D721Med (cell line): ENCODE measurements at places on chromosomes 16 and 17.

DNA sequence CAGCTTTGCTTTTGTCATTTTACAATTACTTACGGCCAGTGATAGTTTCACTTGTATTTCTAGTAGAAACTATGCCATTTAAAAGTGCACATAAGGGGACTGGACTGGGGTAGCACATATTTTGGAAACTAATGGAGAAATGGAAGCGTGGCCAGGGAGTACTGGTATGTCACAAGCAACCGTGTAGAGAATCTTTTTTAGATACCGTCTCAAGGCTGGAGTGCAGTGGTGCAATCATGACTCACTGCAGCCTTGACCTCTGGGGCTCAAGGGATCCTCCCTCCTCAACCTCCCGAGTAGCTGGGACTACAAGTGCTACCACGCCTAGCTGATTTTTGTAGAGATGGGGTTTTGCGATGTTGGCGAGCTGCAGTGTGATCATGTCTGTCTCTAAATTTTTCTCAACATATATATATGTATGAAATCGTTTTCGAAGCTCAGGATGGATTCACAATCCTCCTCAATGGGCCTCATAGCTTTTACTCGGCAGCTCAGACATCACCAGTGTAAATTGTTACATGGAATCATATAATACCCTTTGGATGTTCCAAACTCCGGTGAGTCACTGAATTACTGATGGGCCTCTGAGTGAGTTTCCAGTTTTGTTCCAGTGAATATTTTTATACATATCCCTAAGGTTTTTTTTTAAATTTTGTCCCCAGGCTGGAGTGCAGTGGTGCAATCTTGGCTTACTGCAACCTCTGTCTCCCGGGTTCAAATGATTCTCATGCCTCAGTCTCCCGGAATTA lies 51.7 kb downstream of the ZNF778 start:
- DNase-seq: no peak

DNA sequence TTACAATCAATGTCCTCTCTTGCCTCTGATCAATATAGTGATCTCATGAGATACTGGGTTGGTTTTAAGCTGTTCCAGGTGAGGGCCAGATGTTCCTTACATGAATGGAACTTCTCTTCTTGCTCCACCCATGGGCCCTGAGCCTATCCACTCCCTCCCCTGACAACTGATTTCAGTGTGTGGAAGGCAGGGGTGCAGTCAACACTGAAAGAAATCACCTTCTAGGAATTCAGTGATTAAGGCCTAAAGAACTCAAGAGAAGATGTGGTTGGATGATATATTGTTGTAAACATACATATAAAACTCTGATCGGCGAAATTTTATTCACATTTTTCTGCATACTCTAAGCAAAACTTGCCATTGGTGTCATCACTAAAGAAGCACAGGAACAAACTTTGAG lies 6.7 kb upstream of the GOSR2 start:
- DNase-seq: no peak

GRCh38 chr16:17431012-17431411 lies 39.7 kb downstream of the XYLT1 start:
- no peak for DNase-seq

GRCh38 chr17:81665205-81666091 lies 957 bp downstream of the OXLD1 start:
- DNase-seq: no peak

DNA sequence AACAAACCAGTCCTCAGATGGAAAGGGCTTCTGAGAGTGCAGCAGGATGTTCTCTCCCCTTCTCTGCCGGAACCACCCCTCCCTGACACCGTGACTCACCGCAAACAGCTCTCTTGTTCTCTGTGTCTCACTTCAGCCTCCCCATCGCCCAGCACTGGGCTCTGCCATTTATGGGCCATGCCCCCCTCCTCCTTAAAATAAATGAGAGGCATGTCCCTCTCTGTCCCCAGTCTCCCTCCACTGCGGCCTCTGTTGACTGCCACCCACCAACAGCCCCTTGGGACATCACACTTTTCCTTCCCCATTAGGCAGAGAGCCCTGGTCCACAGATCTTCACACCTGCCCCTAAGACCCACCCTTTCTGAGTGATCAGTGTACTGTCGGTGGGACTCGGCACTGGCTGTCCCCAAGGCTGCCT lies 6.3 kb downstream of the CCDC102A start:
- no peak for DNase-seq

DNA sequence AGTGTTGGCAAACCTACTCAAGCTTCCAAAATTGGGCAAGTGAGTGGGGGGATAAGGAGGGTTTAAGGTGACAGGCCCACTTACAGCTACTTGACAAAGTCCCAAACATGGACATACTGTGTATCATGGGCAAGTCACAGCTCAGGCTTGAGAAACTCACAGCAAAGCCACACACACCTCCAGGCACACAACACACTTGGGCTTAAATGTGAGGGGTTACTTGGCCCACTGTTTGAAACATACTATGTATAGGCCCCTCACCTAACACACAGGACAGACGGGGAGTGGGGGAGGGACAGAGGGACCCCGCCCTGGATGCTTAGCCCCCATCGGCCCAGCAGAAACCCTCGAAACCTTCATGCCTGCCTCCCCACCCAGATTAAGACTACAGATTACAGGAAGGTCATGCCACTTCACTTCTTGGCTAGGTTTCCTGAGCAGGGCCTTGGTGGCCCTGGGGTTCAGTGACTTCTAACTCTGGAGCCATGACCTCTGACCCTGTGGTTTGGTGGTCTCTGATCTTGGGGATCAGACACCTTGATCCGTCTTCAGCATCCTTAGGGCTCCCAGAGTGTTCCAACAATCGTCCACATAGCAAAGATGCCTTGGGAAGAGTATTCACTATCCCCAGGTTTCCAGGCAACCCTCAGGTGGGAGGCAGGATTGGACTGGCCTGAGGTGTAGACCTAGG lies 2.3 kb upstream of the SAMD14 start:
- no peak for DNase-seq

DNA sequence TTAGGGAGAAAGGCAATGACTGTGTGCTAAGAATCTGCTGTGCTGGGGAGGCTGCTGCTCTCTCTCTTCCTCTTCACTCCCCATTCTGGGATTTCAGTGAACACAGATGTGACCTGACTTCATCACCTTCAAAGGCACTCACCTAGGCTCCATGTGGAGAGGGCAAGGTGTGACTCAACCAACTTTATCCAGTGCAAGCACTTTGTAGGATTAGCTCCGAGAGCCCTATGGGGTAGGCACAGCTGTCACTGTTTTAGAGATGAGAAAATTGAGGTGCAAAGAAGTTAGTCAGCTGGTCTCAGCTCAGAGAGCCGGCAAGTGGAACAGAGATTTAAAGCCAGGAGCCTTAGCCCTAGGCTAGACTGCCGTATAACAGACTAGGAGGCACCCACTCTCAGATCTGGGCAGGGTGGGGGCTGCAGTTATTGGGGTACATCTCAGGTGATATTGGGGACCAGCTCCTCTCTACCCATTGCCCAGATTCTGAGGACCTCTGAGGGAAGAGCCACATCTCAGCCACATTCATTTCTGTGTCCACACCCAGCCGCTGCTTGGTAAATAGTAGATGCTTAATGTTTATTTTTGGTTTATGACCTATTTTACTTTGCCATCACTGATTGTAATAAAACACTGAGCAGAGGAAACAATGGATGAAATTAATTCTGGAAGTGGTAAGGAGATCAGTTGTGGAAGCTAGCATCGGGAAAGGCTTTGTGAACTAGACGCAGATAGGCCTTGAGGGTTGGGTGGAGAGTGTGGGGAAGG lies 138.8 kb downstream of the CCDC182 start:
- DNase-seq: no peak

DNA sequence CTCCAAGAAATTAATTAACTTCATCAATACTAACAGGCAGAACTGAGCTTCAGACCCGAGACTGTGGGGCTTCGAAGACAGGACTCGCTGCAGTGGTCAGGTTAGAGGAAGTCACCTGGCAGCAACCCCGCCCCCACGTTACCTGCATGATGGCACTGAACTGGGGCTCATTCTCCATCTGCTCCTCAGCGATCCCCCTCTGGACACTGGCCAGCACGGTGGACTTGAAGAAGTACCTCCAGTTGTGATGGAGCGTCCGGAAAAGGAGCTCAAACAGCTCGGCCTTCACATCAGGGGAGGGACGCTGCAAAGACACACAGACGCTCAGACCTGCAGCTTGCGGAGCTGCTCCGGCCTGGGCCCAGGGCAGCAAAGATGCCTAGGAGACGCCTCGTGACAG lies 40.9 kb upstream of the GSG1L start:
- no peak for DNase-seq

DNA sequence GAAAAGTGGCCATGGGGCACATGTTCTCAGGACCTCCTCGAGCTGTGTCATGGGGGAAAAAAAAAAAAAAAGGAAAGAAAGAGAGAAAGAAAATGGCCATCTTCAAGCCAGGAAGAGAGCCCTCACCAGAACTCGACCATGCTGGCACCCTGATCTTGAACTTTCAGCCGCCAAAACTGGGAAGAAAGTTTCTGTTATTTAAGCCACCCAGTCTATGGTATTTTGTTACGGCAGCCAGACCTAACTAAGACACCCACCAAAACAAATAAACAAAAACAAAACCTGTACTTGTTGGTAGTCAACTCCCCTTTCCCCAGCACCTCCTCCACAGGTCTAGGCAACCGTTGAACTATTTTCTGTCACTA lies 26.1 kb upstream of the SLC13A2 start:
- no peak for DNase-seq

- no peak for DNase-seq
These were observed 277.5 kb upstream of the HSBP1 start for GRCh38 chr16:83530293-83530692.

DNA sequence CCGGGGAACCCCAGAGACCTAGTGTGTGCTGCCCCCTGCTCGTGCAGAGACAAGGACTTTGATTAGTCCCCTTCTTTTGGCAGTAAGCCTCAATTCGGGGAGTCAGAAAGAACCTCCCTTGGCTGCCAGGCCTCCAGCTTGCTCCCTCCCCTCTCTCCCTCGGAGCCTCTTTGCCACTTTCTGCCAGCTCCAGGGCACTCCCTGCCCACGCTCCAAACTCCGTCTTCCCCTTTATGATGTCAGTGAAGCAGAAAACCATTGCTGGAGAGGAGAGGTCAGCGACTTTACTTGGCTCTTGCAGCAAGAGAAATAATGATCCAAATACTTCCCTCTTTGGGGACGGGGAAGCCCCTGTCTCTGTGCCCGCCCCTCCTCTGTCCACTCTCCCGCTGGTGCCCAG lies 28.1 kb downstream of the TTYH2 start:
- DNase-seq: no peak

DNA sequence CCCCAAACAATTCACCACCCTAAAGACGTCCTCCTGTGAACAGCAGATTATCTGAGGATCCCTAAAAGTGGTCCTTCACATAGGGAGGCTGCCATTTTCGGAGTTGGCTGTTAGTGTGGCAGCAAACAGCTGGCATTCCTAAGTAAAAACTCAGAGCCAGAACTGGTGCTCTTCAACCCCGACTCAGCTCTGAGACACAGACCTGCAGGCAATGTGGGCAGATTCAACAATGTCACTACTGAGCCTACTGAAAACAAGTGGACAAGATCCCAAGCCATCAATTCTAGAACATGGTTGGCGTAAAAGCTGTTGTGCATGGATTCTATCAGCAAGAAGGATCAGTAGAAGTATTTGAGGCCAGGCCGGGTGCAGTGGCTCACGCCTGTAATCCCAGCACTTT lies 247.2 kb downstream of the NTN1 start:
- no peak for DNase-seq

GRCh38 chr16:4682616-4683254 lies 10.6 kb upstream of the NUDT16L1 start:
- DNase-seq: no peak

DNA sequence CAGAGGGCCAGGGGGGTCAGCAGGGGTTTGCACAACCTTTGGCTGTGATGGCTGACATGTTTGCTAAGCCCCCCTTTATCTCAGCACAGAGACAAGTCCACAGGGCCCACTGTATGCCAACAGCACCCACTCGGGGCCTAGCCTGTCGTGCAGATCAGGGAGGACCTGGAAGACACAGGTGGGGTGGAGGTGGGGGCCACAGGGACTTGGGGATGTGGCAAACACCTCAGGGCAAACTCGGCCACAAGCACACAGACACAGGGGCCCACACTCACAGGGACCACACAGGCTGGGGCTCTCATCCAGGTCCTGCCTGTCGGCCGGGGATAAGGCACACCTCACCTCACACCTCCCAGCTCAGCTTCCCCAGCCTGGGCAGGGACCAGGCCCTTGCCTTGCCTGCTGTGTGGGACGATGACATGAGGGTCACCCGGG lies 87.9 kb downstream of the C16orf78 start:
- no peak for DNase-seq

DNA sequence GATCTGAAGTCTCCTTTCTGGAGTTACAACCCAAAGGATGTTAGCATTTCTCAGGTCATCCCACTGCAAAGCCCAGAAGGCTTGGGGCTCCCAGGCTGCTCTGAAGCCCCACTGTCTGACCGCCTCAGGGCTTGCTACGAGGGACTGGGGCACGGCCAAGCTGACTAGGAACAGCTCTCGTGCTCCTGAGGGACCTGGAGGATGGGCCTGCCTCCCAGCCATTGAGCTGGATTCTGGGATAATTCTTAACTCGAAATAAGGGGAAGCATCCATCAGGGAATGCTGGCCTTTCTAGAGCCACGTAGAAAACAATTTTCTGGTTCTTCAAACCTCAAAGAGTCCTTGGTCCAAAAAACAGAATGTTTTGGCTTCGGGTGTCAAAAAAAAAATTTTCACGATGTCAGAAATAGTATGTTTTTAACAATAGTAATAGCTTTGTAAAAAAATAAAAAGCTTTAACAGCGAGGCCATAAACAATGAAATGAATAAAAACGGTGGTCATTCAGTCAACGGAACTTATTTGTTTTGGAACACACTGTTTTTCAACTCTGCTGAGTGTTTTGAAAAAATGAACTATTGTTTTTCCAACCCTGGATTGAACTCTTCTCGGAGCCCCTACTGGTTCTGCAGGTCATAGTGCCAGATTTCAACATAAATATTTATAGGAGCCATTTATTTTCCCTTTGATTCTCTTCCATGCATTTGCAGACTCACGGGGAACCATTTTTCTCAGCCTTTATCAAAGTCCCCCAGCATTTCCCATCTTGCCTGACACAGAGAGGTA lies 16.4 kb upstream of the HERPUD1 start:
- DNase-seq: no peak

- no peak for DNase-seq
These were observed 3.1 kb upstream of the WWOX start for GRCh38 chr16:78096386-78096785.

- DNase-seq: no peak
These were observed 173.0 kb upstream of the RBL2 start for GRCh38 chr16:53261276-53261675.

- DNase-seq: no peak
These were observed 47.0 kb downstream of the CCDC182 start for GRCh38 chr17:57697891-57698711.
